Colonic mucosa (tissue), 4 donors: ENCODE measurements at places on chromosomes 16 and 17. TPM values are rescaled to one million over a fixed set of nuclear protein-coding genes. Genes with fewer than 3 reads are reported as not detected.

NPIPA8 gene
- not detected for total RNA-seq

RAB40B gene
- total RNA-seq = 35.8 TPM

DOC2A gene
- total RNA-seq = 12.9 TPM

KLHL10 gene
- not detected for total RNA-seq

ANKS3 gene
- total RNA-seq = 10.1 TPM

DNA sequence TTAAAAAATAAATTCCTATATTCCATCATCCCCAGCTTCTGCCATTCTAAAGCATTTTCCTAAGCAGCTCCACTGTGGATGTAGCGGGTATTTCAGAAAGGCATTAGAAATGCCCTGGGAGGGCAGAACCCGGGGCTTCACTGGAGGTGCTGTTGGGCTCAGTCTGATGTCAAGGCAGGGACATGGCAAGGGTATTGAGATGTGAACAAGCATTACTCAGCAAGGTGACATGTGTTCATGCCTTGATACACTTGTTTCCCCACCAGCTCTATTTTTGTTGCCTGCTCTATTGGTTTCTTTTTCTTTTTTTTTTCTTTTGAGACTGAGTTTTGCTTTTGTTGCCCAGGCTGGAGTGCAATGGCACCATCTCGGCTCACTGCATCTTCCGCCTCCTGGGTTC, 35.7 kb downstream of the ABCC1 start:
- no peaks in the 10 kb centered on the region for H3K4me1 ChIP-seq
- no peak overlapping the region for H3K4me3 ChIP-seq
- no peaks in the 10 kb centered on the region for H3K27me3 ChIP-seq
- DNase-seq = no peak

GRCh38 chr17:36463916-36464764, 22.3 kb upstream of the ZNHIT3 start:
- no peaks in the 10 kb centered on the region for H3K4me1 ChIP-seq
- H3K27ac ChIP-seq = no peak overlapping the region
- peak; percentile 58 for DNase-seq
- no peak overlapping the region for H3K4me3 ChIP-seq
- H3K36me3 ChIP-seq = no peaks in the 10 kb centered on the region
- peaks cover 14% of the 10 kb centered on the region for H3K27me3 ChIP-seq

GRCh38 chr16:29683543-29684090, 4.6 kb downstream of the QPRT start:
- H3K4me1 ChIP-seq = no peaks in the 10 kb centered on the region
- H3K4me3 ChIP-seq = no peak overlapping the region
- no peaks in the 10 kb centered on the region for H3K27me3 ChIP-seq
- no peak overlapping the region for H3K27ac ChIP-seq
- no peak for DNase-seq

- H3K27me3 ChIP-seq = no peaks in the 10 kb centered on the region
- H3K27ac ChIP-seq = no peak overlapping the region
- H3K4me1 ChIP-seq = no peaks in the 10 kb centered on the region
- H3K4me3 ChIP-seq = no peak overlapping the region
- no peak for DNase-seq
- H3K36me3 ChIP-seq = no peaks in the 10 kb centered on the region
Observed at GRCh38 chr17:48363161-48363560, 66.9 kb downstream of the SKAP1 start.

GRCh38 chr16:84756830-84757229, 57.0 kb downstream of the USP10 start:
- no peak overlapping the region for H3K27ac ChIP-seq
- no peaks in the 10 kb centered on the region for H3K36me3 ChIP-seq
- DNase-seq = no peak
- H3K27me3 ChIP-seq = no peaks in the 10 kb centered on the region

- peak overlapping the region; percentile 100 for H3K4me3 ChIP-seq
Observed at GRCh38 chr17:75406222-75406615, 741 bp upstream of the GRB2 start.
